ENCODE measurements at places on chromosomes 7 and 10.

GRCh38 chr7:122676466-122676865 is 22.5 kb downstream of the RNF133 start:
- DNase-seq, result no peak

- no peak for DNase-seq
These were observed 12.1 kb downstream of the GALNTL5 start for GRCh38 chr7:151968357-151968756.

GRCh38 chr7:127651556-127652332 is at the start of gene SND1:
SND1 (plus strand) TSS chr7:127652194; CDS start chr7:127652374, 180 bp downstream.
- DNase-seq, result peak; percentile 99

DNA sequence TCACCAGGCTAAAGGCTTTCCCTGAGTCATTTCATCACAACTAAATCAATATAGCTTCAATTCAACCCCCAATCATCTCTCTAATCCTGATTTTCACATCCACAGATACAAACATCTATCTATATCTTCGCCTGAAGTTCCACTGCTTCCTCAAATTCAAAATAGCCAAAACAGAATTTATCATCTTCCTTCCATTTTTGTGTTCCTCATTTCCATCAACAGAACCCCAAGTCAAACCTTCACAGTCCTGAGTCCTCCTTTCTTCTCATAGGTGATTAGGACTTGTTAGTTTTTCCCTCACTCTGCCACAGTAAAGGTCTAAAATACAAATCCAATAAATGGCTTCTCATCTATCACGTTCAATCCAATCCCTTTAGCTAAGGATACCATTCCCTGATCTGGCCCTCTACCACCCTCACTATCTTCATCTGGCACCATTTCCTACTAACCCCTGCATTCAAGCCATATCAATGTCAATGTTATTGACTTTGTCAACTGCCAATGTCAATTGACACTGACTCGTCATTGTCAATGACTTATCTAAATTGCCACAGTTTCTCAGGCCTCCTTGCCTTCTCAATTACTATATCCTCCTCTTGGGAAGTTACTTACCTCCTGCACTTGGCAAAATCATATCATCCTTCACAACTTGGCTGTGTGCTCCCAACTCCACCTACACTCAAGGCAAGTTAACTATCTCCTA is 2.6 kb downstream of the HYCC1 start:
- no peak for DNase-seq

DNA sequence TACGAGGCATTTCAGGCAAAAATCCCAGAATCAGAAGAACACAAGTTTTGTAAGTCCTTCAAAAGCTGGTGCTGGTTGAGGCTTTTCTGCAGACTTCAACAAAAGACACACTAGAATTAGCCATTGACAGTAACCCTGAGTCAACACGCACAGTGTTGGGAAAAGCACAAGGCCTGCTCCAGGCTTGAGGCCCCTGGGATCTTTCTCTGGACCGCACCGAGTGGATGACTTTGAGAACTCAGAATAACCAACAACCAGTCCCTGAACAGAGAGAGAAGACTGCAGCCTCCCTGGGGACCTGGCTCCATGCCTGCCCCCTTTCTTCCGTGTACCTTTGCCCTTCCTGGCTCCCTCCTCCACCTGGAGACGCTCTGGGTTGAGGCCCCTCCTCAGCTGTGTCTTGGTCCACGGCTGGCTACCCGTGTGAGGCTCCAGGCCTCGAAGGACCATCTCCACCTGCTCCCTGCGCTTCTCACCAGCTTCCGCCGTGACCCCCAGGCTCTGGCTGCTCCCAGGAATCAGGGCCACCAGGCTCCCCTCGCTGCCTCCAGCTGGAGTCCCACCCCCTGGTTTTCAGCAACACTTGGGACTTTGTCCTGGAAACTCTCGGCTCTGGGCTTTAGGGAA is 28.4 kb downstream of the DIP2C start:
- DNase-seq, result no peak

DNA sequence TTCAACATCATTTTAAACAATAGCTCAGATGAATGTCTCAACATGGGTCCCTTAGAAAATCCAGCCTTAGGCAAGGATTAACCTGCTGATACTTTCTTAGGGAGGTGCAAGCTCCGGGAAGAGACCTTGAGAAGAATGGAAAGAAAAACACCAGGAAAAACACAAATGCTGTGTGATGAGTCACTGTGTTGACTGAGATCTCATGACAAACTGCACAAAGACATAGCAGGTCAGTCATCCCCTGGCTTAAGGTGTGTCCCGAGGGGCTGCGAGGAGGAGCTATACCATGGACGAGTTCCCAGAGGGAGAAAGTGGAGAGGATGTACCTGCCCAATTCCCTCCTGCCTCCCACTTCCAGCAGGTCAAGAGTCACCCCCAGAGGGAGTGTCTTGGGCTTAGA is 98.0 kb downstream of the TEX36 start:
- DNase-seq, result no peak

DNA sequence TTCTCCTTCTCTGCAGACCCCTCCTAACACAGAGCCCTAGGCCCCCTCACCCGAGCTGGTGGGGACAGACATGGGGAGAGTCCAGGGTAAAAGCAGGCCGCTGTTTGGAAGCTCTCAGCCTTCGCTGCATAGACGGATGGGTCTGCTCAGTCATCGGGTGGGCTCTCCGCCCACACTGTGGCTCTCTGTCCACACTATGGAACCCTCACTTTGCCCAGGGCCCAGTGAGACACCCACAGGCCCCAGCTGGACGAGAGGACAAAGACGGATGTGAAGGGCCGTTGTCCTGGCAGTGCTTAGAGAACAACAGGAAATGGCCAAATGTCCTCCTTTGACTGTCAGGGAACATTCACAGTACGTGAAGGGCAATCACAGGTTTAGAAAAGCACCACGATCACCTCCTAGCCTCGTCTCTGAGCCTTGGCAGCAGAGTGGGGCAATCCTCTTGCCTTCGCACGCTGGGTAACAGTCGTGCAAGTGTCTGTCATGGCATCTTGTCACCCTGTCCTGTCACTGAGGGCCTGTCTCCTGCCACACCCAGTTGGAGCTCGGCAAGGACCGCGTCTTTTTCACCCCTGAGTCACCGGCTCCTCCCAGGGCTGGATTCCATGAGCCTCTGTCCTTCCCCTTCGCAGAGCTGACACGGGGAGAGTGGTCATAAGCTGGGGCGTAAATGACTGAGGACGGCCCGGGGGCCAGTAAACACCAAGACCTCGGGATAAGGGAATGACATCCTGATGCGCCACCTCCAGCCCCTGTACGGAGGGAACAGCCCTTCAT is 80.6 kb downstream of the PRKAG2 start:
- DNase-seq, result no peak

- DNase-seq, result no peak
These were observed 175.1 kb upstream of the PTPRZ1 start for GRCh38 chr7:121697731-121698316.

- no peak for DNase-seq
These were observed 239.6 kb upstream of the PTN start for GRCh38 chr7:137583172-137583571.

- DNase-seq, result no peak
These were observed 4.7 kb downstream of the ZNF786 start for GRCh38 chr7:149085866-149086265.

- no peak for DNase-seq
These were observed 140.8 kb downstream of the IQUB start for GRCh38 chr7:123393623-123394022.

- no peak for DNase-seq
These were observed 259.2 kb upstream of the FZD1 start for GRCh38 chr7:91005024-91005423.

DNA sequence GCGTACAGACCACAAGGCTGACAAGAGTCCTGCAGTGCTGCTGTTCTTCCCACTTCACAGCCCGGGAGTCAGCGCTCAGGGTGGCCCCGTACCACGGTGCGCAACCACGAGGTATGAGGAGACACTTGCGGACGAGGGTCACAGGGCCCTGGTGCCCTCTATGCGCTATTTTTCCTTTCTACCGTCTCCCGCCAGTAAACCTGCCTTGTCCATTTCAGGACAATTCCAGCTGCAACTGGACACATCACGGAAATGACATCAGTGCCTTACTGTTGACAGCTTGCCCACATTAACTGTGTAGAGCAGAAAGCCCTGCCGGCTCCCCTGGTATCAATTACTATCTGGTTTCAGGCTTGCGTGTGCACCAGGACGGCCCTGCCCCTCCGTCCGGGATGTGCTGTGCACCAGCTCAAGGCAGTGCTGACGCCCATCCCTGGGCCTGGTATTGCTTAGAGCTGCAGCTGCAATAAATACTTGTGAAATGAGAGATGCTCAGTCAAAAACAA is 65.1 kb downstream of the ZRANB1 start:
- no peak for DNase-seq

GRCh38 chr7:54111814-54112511 is 430.2 kb upstream of the VSTM2A start:
- no peak for DNase-seq

DNA sequence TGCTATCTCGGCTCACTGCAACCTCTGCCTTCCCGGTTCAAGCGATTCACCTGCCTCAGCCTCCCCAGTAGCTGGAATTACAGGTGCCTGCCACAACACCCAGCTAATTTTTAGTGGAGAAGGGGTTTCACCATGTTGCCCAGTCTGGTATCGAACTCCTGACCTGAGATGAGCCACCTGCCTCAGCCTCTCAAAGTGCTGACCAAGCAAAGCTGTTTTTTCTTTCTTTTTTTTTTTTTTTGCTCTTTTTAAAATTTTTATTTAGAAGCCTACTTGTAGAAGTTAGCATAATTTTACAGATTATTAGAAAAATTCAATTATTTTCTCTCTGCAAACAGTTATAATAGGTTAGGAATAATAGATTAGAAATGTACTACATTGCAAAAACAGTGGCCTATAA is 1.2 kb upstream of the FGFBP3 start:
- DNase-seq, result no peak

DNA sequence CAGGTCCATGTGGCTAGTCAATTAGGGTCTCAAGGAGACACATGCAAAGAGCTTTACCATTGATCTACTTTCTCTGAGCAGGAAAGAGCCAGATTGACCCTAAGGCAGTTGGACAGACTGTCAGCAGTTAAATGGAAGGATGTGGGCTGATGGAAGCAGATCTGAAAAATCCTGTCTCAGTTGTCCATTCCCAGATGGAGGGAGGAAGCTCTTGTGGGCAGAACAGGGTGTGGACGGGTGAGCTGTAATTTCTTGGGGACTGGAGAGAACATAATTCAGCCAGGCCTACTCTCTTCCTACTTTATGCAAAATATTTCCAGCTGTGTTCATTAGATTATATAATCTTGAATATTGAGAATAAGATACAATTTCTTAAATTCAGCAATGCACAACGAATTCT is 163.6 kb downstream of the GNAT3 start:
- DNase-seq, result no peak

GRCh38 chr10:49448924-49449323 is 53.0 kb upstream of the DRGX start:
- no peak for DNase-seq

- no peak for DNase-seq
These were observed 70.2 kb downstream of the GRB10 start for GRCh38 chr7:50712252-50713122.

DNA sequence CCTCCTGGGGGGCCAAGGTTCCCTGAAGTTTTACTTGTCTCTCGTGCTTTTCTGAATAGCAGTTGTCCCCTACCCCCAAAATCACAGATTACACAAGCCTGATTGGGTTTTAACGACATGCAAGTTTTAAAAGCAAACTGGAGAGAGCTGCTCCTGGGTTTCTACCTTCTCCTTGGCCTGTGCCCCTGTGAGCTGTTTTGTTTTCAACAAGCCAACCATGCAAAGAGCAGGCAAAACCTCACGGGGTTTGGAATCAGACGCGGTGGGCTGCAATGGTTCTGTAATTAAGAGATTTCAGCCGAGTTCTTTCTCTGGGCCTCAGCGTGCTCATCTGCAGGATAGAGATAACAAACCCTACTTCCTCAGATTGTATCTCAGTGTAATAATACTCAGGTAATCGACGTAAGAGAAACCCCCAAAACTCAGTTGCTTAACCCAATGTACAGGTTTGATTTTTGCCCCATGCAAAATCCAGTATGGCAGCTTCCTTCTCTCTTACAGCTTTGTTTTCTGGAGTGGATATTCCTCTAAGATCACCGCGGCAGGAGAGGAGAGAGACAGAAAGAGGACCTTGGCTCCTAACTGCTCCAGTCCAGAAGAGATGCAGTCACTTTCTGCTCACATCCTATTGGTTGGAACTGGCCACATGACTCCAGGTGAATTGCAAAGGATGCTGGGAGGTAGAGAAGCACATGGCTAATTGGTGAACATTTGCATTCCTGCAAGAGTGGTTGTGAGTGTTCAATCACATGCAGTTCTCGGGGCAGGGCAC is 42.0 kb downstream of the MYL10 start:
- DNase-seq, result no peak

- no peak for DNase-seq
These were observed 23.2 kb downstream of the RAPGEF5 start for GRCh38 chr7:22333680-22334141.

DNA sequence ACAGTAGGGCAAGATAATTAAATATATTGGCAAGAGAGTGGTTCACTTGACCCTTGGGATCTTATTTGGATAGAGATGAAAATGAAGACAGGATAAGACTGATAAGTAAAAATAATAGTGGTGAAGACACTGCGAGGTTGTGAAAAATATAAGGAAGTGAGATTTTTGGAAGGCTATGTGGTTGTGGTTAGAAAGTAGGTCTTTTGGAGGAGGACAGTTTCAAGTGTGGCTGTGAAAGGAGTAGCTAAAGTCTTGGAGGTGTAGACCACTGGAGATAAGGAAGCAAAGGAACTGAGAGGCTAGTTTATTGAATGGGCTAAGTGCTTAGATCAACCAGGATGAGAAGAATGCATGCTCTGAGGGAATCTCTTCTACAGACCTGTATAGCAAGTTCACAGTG is 11.2 kb downstream of the MIOS start:
- DNase-seq, result no peak

DNA sequence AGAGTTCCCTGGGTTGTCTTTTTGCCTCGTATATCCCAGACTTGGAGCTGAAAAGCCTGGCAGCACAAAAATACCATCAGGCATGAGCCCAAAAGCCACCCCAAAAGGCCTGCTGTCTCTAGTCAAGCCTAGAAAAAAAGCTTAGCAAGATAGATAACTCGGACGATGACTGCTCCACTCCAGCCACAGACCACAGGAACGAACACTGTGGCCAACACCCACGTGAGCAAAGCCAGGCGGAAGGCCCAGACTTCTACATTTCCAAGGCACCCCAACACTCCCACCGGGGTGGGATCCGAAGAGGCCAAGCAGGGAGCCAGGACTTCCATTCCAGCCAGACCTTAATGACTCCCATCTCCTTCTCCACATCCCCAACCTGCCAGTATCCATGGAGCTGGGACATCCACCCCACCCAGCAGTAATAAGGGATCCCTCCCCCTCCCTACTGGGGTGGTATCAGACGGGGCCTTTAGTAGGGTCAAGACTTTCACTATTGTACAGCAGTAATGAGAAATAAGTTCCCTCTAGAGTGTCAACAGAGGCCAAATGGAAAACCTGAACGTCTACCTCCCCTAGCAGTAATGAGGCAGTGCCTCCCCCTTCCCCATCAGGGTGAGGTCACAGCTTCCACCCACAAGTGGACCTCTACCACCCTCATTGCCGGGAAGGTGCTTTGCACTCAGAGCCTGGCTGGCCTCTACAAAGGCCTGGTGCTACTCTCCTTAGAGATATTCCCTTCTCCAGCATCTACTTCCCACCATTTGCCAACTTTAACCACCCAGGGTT is 23.0 kb downstream of the PRLHR start:
- no peak for DNase-seq
